ENCODE measurements at places on chromosomes 12 and 14.
A peak's percentile ranks its signal among the peaks of the same experiment; 100 is the strongest.

DNA sequence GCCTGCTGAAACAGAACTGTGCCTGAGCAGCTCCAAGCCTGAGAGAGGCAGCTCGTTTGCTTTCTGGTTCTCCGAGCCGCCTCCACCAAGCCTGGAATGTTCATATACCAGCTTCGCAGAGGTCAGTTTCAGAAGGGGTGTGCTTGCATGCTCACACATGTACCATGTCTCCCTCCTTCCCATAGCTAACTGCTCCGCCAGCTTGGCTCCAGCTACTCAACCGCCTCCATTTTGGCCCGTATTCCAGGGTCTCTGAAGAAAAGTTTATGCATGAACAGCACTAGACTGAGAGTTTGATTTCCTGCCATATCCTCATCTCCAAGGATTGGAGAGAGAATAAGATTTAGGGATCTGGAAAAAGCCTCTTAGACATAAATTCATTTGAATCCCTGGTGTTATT, 103.7 kb downstream of the SMOC1 start:
- DNase-seq, result no peak

GRCh38 chr12:59597385-59597781, 1.6 kb downstream of the SLC16A7 start:
- peak; percentile 36 for DNase-seq

DNA sequence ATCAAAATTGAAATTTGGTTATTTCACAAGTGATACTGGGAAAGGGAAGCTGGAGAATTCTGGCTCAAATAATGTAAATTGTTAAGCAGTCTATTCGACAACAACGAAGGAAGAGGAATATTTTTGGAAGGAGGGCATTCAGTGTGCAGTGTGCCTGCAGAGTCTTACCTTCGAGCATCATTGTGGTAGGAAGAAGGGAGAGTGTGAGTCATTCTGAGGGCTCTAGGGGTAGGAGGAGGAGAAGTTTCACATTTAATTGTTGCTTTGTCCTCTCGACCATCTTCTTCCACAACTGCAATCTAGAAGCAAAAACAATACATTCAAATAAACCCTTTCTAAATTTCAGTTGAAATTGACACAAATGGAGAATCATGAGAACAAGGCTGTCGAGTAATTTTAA, 263.0 kb downstream of the ACSS3 start:
- no peak for DNase-seq

DNA sequence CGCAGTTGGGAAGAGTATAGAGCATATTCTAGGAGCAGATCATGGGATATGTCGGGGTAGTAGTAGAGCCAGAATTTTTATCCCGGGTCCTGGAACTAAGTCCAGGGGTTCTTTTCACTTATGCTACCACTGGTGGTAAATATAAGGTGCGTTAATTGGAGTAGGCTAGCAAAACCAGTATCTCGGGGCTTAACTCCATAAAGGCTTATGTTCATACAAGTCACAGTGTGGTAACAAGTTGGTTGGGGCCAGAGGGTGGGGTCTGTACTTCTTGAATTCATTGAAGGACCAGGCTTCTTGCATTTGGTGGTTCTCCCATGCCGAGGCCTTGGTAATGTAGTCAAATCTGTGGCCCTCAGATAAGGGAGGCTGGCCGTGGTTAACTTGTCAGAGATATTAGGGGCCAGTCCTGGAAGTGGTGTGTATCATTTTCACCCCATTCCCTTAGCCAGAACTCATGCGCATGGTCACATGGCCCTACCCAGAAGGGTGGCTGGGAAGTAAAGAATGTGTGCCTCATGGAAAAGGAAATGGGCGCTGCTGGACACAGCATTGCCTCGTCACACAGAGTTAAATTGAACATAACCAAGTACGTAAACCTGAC, 1.5 kb upstream of the ZNF641 start:
- DNase-seq, result no peak

- no peak for DNase-seq
These were observed 465.0 kb downstream of the AACS start for GRCh38 chr12:125530201-125530600.

Data from activated CD4-positive, CD25-positive, alpha-beta regulatory T cell treated with anti-CD3 and anti-CD28 coated beads, Interleukin-2, amount 50 U/mL, for 72 hours (primary cell).